ENCODE measurements at places on chromosomes 3 and 15.

- no peak overlapping the region for H3K27ac ChIP-seq
- H3K36me3 ChIP-seq, result no peaks in the 10 kb centered on the region
- H3K4me3 ChIP-seq, result no peak overlapping the region
- H3K27me3 ChIP-seq, result no peaks in the 10 kb centered on the region
Observed at GRCh38 chr15:51382787-51383186, 41.3 kb downstream of the GLDN start.

- no peaks in the 10 kb centered on the region for H3K36me3 ChIP-seq
- DNase-seq, result peak; percentile 52
- H3K4me1 ChIP-seq, result peaks cover 10% of the 10 kb centered on the region
Observed at GRCh38 chr3:195761567-195762248, 40.9 kb downstream of the MUC20 start.

DNA sequence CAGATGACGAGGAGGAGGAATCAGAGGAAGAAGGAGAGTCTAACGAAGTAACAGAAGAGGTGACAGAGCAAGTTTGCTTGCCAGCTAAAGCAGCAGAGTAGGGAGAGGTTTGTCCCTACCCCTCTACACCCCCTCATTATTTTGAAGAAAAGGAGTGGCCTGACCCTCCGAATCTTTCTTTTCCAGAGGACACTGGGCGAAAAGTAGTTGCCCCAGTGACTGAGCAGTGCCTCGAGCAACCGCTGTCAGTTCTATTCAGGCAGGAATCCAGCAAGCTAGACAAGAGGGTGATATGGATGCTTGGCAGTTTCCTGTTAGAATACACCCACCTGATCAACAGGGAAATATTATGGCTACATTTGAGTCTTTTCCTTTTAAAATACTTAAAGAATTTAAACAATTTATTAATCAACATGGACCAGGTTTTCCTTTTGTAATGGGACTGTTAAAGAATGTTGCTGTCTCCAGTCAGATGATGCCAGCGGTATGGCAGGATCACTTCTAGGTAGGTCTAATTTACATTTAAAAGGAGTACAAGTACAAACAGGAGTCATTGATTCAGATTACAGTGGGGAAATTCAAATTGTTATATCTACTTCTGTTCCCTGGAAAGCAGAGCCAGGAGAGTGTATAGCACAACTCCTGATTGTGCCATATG is 31.9 kb upstream of the ACVR2B start:
- H3K27me3 ChIP-seq, result no peaks in the 10 kb centered on the region
- no peak overlapping the region for H3K4me3 ChIP-seq
- no peak overlapping the region for H3K27ac ChIP-seq
- no peak for DNase-seq
- H3K36me3 ChIP-seq, result no peaks in the 10 kb centered on the region
- H3K4me1 ChIP-seq, result peaks cover 8% of the 10 kb centered on the region

DNA sequence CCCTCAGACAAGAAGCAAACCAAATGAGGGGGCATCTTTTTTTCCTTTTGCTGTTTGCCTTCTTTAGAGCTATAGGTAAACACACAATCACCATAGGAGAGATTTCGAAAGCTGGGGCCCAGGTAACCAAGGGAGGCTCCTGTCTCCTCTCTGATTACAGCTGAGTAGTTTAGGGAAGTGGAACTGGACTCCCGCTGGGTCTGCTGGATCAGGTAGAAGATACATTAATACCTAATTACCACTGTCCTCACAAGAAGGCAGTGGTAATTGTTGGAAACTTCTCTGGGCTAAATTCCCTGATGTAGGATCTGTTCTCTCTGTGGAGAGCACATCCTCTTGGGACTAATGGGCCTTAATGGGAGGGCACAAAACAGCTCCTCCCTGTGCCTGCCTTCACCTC is 32.7 kb downstream of the HDC start:
- no peaks in the 10 kb centered on the region for H3K4me1 ChIP-seq
- H3K27ac ChIP-seq, result no peak overlapping the region
- H3K4me3 ChIP-seq, result no peak overlapping the region
- DNase-seq, result no peak

DNA sequence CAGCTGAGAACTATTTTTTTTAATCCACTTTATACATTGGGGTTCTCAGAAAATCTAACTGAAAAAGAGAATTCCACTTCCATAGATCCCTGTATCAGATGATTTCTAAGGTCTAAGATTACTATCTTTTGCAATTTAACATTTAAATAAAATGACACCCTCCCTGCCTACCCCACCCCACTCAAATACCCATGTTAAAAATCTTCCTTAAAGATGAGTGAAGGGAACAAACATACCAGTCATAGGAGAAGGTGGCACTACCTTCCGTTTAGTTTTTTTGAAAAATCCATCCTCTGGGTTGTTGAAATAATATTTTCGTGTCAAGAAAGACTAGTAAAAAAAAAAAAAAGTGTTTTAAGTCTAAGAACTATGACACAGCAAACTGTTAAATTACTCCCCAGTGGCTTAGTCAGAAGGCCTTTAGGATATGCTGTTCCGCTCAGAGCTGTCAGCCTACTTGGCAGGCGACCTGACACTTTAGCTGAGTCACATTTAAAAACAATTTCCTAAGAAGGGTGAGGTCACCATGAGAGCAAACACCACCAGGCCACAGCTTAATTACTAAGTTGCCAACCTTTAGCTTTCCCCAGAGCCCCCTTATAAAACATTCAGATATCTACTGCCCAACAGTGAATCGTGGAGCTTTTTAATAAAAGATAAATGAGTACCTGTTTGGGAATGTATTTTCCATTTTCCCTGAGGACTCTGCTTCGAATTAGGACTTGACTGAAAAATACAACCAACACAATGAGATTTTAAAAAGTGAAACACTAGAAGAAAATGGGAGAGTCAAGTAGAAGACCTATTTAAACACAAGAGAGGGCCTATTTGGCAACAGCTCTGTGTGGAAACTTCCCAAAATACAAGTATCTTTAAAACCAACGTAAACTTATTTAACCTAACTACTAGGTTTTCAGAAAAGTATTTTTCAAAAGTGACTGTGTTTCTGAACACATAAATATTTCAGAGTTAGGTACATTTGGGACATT is 9.6 kb downstream of the EMC3 start:
- no peaks in the 10 kb centered on the region for H3K27me3 ChIP-seq
- H3K4me3 ChIP-seq, result no peak overlapping the region
- peaks cover 20% of the 10 kb centered on the region for H3K36me3 ChIP-seq

GRCh38 chr3:142651711-142652110 is 55.5 kb downstream of the PLS1 start:
- no peak overlapping the region for H3K27ac ChIP-seq
- DNase-seq, result no peak
- H3K4me1 ChIP-seq, result no peaks in the 10 kb centered on the region
- no peak overlapping the region for H3K4me3 ChIP-seq

GRCh38 chr3:5001135-5001534 is 21.9 kb downstream of the BHLHE40 start:
- peaks cover 12% of the 10 kb centered on the region for H3K4me1 ChIP-seq
- H3K4me3 ChIP-seq, result no peak overlapping the region

DNA sequence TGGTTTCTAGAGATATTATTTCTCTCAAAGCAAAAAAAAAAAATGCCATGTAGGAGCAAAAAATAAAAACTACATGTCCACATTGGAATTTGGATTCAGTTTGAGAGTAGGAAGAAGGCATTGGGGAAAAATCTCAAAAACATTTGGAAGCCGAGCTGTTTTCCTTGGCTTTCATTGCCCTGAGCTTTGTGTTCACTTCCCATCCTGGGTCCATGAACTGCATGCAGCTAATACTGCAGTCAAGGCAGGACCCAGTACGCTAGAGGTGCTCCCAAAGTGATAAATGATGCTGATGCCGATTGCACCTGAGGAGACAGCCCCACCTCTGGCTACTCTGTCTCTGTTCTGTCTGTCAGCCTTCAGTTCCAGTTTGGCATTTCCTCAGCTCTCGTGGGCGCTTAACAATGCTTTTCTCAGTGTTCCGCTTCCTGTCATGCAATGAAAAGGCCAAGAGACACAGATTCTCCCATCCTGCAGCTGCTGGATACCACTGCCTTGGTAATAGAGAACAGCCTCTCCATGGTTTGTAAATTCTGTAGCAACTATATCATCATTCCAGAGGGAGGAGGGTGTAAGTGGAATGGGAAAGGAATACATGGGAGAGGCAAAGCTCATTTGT is 181.8 kb downstream of the RYR3 start:
- no peaks in the 10 kb centered on the region for H3K27me3 ChIP-seq
- no peaks in the 10 kb centered on the region for H3K36me3 ChIP-seq
- no peaks in the 10 kb centered on the region for H3K4me1 ChIP-seq
- no peak for DNase-seq
- no peak overlapping the region for H3K27ac ChIP-seq
- no peak overlapping the region for H3K4me3 ChIP-seq

- no peaks in the 10 kb centered on the region for H3K27me3 ChIP-seq
- H3K27ac ChIP-seq, result no peak overlapping the region
- H3K36me3 ChIP-seq, result no peaks in the 10 kb centered on the region
- DNase-seq, result peak; percentile 25
Observed at GRCh38 chr15:32656496-32656895, 15.0 kb downstream of the SCG5 start.

DNA sequence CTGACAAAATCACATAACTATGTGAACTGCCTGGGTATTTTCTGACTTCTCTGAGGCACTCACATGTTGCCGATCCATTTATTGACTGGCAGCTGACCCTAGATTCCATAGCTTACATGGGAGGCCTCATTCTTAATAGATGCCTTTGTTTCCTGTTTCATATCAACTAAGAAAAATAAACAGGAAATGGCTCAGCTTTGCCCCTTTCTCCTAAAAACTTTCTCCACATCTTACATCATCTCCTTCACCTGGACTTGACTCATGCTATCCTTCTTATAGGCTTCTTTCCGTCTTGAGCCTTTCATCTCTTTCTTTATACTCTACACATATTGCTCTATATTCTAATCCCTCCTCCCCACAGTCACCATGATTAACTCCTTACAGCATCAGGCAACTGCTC is 38.0 kb downstream of the TXNRD3 start:
- peaks cover 20% of the 10 kb centered on the region for H3K36me3 ChIP-seq
- no peaks in the 10 kb centered on the region for H3K27me3 ChIP-seq
- no peak overlapping the region for H3K27ac ChIP-seq
- no peak overlapping the region for H3K4me3 ChIP-seq

DNA sequence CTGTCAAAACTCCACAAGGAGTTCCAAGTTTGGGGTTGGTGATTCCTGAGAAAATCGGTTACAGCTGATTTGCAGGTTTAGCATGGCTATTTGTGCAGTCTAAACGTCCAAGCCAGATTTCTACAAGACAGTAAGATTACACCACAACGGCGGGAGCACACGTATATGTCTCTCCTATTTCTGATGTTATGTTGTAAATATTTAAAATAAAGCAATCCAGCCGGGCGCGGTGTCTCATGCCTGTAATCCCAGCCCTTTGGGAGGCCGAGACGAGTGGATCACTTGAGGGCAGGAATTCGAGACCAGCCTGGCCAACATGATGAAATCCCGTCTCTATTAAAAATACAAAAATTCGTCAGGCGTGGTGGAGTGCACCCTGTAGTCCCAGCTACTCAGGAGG is 106.8 kb upstream of the IGF1R start:
- no peak overlapping the region for H3K27ac ChIP-seq
- H3K4me1 ChIP-seq, result no peaks in the 10 kb centered on the region
- no peak overlapping the region for H3K4me3 ChIP-seq
- no peaks in the 10 kb centered on the region for H3K36me3 ChIP-seq
- H3K27me3 ChIP-seq, result no peaks in the 10 kb centered on the region

DNA sequence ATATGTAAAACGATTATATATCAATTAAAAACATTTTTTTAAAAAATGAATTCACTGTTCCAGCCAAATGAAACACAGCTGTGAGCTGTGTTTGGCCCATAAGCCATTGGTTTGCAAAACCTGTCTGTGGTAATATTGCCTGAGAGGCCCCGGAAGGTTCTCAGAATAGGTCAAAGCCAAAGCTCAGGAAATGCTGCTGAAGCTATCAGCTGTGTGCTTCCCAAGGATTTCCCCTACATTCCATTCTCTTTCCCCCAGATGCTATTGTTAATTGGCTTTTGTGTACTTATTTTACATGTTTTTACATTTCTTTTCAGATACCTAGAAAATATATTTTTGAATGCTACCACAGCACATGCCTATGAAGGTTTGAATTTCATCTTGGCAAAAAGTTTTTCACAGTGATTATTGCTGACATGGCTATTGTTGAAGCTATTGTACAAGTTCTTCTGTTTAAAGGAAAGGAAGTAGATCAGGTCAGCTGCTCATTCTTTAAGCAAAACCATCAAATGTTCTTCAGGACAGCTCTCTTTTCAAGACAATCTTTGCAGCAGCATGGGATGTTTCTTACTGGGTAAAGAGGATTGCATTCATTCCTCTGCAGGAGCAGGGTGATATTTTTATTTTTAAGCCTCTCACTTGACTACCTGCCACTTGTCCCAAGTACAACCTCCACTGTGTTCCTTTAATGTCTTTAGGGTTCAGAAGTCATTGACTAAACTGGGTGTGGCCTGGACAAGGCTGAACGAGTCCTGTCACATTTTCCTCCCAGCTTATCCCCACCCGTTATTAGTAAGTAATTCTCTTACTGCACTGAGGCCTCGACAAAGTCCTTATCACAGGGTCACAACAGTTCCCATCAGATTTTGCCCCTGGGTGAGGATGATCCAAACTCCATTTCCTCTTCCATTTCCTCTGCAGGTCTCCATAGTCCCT is 26.3 kb upstream of the BNC1 start:
- no peak for DNase-seq
- no peaks in the 10 kb centered on the region for H3K36me3 ChIP-seq
- peaks cover 4% of the 10 kb centered on the region for H3K27me3 ChIP-seq
- H3K4me1 ChIP-seq, result no peaks in the 10 kb centered on the region

DNA sequence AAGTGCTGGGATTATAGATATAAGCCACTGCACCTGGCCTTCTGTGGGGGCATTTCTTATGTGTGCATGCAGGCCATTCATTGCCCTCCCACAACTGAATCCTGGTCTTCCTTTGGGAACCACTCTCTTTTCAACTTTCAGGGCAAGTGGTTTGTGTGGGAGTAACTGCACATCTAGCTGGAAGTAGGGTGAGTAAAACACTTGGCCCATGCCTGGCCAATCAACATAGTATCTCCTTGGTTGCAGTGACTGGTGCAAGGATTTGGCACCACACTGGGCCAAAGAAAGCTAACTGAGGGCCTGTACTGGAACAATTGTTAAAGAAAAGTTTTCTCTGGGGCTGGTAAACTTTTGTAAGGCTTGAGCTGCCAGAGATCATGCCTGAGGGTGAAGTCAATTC is 189.2 kb upstream of the FEZF2 start:
- no peaks in the 10 kb centered on the region for H3K4me1 ChIP-seq
- H3K27ac ChIP-seq, result no peak overlapping the region
- no peaks in the 10 kb centered on the region for H3K27me3 ChIP-seq
- no peaks in the 10 kb centered on the region for H3K36me3 ChIP-seq
- DNase-seq, result no peak

- no peak overlapping the region for H3K4me3 ChIP-seq
- H3K27me3 ChIP-seq, result no peaks in the 10 kb centered on the region
- no peak overlapping the region for H3K27ac ChIP-seq
- H3K36me3 ChIP-seq, result peaks cover 2% of the 10 kb centered on the region
Observed at GRCh38 chr15:38461066-38461833, 7.3 kb downstream of the FAM98B start.

- no peak overlapping the region for H3K4me3 ChIP-seq
- H3K27ac ChIP-seq, result no peak overlapping the region
- no peaks in the 10 kb centered on the region for H3K36me3 ChIP-seq
- DNase-seq, result no peak
Observed at GRCh38 chr3:177764377-177764912, 567.2 kb upstream of the TBL1XR1 start.

All from common myeloid progenitor, CD34-positive (primary cell).